ENCODE measurements at places on chromosomes 16 and 17. TPM values are rescaled to one million over a fixed set of nuclear protein-coding genes. Genes with fewer than 3 reads are reported as not detected.

The ANTKMT gene
- 24.5 TPM for total RNA-seq

The TBX6 gene
- 0.12 TPM for total RNA-seq

The ITGB4 gene
- 0.40 TPM for total RNA-seq

The MNT gene
- total RNA-seq = 7.7 TPM

The CSH1 gene
- not detected for total RNA-seq

The CMTM2 gene
- not detected for total RNA-seq

The KIF2B gene
- not detected for total RNA-seq

The GDPD1 gene
- 0.53 TPM for total RNA-seq

The SRCIN1 gene
- total RNA-seq = under 0.01 TPM

The RND2 gene
- 0.12 TPM for total RNA-seq

The EFNB3 gene
- under 0.01 TPM for total RNA-seq

The TP53TG3C gene
- total RNA-seq = not detected

The KREMEN2 gene
- not detected for total RNA-seq

The KCNJ2 gene
- 0.25 TPM for total RNA-seq

The NDUFAF8 gene
- 43.6 TPM for total RNA-seq

The UBFD1 gene
- total RNA-seq = 60.5 TPM

The RRAD gene
- 7.7 TPM for total RNA-seq

The SCIMP gene
- total RNA-seq = not detected

The KRT20 gene
- total RNA-seq = not detected

The UTS2R gene
- not detected for total RNA-seq

The TK1 gene
- total RNA-seq = 136 TPM

The TEKT1 gene
- total RNA-seq = not detected

The SMIM5 gene
- total RNA-seq = not detected

The SLC2A4 gene
- 0.19 TPM for total RNA-seq

The KRTAP4-4 gene
- not detected for total RNA-seq

The ACSF3 gene
- total RNA-seq = 18.8 TPM

The MSLN gene
- total RNA-seq = not detected

The SDF2 gene
- total RNA-seq = 88.0 TPM

The MAP2K6 gene
- 0.26 TPM for total RNA-seq

The SPN gene
- not detected for total RNA-seq

The NLK gene
- 15.7 TPM for total RNA-seq

The TMED6 gene
- total RNA-seq = 0.13 TPM

The AXIN2 gene
- total RNA-seq = 6.5 TPM

All from aortic smooth muscle cell (primary cell).